ENCODE measurements at places on chromosomes 1 and 21.

DNA sequence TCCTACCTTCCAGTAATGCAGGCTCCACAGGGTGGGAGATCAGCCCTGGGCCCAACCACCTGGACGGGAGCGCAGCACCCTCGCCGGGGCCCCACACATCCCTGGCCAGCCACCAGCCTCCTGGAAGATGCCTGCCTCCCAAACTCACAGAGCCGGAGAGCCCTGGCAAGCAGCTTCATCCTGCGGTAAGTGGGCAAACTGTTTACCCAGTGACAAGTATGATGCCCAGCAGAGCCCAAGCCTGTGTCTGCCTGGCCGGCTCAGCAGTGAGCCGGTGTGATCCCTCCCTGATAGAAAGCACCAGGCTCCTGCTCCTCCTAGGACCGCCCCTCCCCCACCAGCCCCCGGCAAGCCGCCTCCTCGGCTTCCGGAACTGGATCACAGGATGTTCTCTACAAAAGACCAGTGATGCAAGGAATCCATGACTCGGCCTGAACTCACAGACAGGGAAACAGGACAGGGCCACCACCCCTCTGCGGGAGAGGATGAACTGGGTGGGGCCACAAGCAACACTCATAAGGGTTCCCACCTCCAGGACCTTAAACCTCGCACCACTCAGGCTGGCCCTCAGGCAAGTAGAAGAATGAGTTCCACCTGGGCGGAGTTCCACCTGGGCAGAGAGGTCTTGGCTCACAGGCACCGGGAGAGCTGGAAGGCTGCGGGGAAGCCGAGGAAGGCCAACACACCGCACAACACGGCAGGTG lies 7.9 kb downstream of the ACOT7 start:
- no peak for DNase-seq

DNA sequence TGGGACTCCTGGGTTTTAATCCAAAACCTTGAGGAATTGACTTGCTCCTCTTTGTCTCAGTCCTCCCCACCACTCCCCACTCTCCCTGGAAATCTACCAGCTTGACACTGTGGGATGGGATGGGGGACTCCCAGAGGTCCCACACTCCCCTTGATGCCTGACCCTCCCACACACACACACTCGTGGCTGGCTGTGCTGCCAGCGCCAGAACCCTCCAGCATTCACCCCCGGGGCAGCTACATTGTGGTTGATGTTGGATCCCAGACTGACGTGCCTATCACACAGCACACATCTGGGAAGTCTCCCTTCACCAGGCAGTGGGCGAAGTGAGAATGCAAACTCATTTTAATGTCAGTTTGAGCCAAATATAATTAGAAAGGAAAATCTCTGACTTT lies 10.0 kb downstream of the KIRREL1 start:
- DNase-seq: no peak

DNA sequence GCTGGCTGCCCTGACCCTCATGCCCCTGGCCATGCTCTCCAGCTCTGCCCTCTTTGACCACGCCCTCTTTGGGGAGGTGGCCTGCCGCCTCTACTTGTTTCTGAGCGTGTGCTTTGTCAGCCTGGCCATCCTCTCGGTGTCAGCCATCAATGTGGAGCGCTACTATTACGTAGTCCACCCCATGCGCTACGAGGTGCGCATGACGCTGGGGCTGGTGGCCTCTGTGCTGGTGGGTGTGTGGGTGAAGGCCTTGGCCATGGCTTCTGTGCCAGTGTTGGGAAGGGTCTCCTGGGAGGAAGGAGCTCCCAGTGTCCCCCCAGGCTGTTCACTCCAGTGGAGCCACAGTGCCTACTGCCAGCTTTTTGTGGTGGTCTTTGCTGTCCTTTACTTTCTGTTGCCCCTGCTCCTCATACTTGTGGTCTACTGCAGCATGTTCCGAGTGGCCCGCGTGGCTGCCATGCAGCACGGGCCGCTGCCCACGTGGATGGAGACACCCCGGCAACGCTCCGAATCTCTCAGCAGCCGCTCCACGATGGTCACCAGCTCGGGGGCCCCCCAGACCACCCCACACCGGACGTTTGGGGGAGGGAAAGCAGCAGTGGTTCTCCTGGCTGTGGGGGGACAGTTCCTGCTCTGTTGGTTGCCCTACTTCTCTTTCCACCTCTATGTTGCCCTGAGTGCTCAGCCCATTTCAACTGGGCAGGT lies 3.8 kb downstream of the GPR61 start:
- no peak for DNase-seq

DNA sequence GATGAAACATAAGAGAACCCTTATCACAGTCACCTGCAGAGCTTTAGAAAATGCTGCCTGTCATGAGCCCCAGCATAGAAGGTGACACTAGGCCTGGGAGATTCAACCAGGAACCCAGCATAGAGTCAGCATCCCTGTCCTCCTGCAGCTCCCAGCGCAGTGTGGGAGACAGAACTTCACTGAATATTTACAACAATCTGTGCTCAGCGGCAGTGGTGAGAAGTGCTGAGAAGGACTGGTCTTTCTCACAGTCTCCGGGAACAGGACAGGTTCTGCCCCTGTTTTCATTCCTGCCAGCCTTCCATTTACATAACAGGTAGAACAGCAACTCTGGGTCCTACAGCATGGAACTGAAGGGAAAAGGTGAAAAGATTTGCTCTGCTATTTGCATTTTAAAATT lies 83.5 kb upstream of the GADD45A start:
- DNase-seq: no peak

DNA sequence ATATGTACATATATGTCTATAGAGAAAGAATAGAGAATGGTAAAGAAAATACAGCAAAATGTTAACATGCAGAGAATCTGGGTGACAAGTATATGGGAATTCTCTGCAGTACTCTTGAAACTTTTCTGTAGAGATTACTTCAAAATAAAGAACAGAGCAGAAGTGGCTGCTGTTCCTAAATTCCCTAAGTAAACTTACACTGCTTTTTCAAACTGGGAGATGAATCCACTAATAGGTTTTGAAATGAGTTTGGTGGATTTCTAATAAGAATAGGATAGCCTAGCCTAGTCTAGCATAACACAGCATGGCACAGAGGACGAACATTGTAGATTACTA lies 450 bp upstream of the CR2 start:
- no peak for DNase-seq

DNA sequence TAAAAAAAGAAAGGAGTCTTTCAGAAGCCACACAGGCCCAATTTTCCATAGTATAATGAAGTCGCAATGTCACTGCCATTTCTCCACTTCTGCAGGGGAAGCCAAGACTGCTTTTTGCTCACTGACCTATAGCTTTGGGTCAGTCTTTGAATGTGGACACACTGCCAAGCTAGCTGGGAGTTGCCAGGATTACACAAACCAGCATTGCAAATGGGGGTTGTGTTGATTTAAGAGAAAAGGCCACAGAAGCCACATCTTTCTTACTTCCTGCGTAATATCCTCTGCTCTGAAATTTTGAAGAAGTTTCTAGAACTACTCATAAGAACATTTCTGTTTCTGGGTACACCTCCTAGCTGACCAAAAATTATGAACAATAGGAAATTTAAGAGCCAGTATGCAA lies 45.8 kb upstream of the SAMSN1 start:
- no peak for DNase-seq

DNA sequence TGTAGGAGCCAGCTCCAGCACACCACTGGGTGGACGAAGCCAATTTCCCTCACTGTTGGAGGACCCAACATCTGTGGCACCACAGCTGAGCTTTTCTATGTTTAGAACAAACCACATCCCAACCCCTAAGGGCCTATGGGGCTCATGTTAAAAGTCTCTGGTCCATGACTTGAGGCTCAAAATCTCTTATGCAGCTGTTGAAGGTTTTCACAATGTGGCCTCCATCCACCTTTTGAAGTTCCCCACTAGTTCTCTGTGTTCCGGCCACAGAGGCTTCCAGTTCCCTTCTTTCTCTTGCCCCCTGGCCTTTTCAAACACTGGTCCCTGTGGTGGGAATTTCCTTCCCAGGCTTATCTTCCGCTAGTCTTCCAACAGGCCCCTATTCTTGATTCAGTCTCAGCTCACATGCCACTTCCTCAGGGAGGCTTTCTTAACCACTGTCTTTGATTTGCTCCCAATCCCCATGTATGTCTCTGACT lies 3.9 kb upstream of the IFNLR1 start:
- DNase-seq: no peak

DNA sequence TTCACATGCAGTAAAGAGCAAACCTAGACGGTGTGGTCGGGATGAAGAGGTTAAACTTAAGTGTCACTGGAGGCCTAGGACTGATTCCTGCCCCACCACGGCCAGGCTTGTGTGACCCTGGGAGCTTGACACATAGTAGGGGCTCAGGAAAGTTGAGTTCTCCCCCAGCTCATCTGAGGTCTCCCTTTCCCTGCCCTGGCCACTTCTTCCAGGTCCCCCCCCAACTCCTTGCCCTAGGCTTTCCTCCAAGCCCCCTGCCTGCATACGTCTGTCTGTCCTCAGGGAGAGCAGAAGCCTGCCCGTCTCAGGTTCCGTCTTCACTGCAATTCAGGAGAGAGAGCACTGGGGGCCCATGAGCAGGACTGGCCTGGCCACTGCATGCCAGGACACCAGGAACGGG lies 225.8 kb downstream of the PTPRU start:
- no peak for DNase-seq

DNA sequence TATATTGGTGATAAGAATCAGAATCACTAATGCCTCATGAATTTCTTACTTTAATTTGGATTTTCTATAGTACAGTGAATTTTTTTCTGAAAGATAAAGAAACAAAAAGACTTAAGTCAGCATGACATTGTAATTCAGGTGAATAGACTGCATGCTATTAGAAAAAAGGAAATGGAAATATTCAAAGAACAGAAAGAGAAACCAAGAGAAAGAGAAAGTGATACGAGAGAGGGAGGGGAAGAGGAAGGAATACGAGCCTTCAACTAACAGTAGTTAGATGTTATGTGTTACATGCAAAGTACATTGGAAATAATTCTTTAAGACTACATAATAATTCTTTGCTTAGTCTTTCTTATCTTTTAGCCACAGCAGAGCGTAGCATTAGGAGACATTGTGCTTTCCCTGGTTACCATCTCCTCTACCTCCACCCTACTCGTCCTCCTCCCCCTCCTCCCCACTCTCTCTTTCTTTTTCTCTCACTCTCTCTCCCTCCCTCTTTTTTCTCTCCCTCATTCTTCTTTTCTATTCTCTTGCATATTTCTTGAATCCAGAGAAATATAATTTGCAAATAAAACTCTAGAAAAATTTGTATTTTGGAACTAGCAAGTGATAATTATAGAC lies 46.4 kb upstream of the ADGRL4 start:
- DNase-seq: no peak

GRCh38 chr1:87135329-87135712 lies 193.4 kb upstream of the LMO4 start:
- DNase-seq: no peak

DNA sequence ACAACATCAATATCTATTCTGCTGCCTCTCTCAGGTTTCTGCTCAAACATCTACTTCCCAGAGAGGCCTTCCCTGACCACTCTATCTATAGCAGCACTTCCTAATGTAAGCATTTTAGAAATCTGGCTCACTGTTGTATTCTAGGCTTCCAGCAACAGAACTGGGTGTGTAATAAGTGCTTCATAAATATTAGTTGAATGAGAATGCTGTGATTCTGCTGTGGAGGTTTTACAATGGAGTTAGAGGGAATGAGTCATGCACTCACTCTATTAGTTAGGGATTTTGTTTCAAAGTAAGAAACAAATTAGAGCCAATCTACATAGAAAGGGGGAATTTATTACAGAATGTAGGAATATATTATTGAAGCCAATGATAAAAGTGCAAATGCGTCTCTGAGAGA lies 38.6 kb upstream of the SLC35F3 start:
- no peak for DNase-seq

DNA sequence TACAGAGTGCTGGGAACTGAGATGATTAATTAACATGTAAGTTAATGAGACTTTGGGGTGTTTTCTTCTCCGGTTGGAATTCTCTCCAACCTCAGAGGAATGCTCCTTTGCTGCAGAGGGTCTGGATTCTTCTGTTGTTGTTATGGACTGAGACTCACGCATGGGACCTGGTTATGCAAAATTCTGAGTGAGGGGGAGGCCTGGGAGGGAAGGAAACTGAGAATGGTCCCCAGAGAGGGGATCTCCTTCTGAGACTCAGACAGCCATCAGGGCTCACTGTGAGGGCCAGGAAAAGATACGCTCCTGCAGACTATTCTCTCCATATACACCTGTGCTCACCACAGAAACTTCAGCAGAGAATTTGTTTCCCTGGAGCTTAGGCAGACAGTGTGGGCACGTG lies 56.3 kb downstream of the HTR6 start:
- DNase-seq: no peak

DNA sequence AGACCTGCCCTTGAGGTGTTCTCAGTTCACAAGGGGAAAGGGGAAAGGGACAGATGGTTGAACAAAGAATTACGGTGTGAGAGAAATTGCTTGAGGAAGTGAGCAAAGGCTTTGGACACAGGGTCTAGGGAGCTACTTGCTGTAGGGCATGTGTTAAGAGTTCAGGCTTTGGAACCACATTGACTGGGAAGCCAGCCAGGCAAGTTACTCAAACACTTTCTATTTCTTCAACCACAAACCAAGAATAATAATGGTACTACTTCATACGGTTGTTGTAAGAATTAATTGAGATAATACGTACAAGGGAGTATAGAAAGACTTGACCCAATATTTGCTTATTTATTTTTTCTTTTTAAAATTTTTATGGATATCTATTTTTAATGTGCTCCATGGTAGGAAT lies 26.6 kb downstream of the AK4 start:
- DNase-seq: no peak

DNA sequence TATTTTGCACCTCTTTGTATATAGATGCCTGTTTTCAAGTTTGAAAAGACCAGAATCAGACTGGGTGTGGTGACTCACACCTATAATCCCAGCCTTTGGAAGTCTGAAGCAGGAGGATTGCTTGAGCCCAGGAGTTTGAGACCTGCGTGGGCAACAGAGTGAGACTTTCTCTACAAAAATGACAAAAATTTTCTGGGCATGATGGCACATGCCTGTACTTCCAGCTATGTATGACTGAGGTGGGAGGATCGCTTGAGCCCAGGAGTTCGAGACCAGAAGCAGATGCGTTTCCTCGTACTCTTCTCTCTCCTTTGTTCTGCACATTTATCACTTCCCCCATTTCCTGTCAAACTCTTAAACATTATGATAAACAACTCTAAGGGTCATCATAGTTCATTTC lies 310.0 kb upstream of the SNX7 start:
- DNase-seq: no peak

GRCh38 chr21:16834791-16835190 lies 678.1 kb upstream of the CXADR start:
- DNase-seq: no peak

DNA sequence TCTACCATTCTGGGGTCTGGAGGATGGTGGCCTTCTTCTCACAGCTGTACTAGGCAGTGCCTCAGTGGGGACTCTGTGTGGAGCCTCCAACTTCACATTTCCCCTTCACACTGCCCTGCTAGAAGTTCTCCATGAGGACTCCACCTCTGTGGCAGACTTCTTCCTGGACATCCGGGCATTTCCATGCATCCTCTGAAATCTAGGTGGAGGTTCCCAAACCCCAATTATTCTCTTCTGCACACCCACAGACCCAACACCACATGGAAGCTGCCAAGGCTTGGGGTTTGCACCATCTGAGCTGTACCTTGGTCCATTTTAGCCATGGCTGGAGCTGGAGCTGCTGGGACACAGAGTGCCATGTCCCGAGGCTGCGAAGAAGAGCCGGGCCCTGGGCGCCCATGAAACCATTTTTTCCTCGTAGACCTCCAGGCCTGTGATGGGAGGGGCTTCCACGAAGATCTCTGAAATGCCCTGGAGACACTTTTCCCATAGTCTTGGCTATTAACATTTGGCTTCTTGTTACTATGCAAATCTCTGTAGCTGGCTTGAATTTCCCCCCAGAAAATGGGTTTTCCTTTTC lies 170.5 kb downstream of the FOXD2 start:
- no peak for DNase-seq

- DNase-seq: no peak
These were observed 13.2 kb upstream of the CTSE start for GRCh38 chr1:206036663-206037455.
